ENCODE measurements at places on chromosomes 11 and 22.

- peak; percentile 55 for DNase-seq
These were observed at the start of gene FUT4 for GRCh38 chr11:94543695-94544645. Gene FUT4 (plus strand): TSS chr11:94543921. CDS start chr11:94544134, 213 bp downstream.

- DNase-seq, result no peak
These were observed 3.3 kb downstream of the TMEM121B start for GRCh38 chr22:17117890-17118289.

DNA sequence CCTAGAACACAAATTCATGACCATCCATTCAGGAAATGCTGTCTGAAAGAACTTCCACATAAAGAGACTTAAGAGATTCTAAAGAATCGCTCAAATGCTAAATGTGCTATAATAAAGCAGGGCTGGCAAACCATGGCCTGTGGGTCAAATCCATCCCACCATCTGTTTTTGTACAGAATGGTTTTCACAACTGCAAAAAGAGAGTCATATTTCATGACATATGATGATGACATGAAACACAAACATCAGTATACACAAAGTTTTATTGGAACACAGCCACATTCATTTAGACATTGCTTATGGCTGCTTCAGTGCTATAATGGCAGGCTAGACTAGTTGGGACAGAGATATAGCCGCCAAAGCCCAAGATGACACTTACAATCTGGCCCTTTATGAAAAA is 85.1 kb downstream of the RRAS2 start:
- DNase-seq, result no peak

- peak; percentile 56 for DNase-seq
These were observed at the start of gene CLNS1A for GRCh38 chr11:77637345-77638165. Gene CLNS1A (minus strand): TSS chr11:77637794. CDS start chr11:77637714, 80 bp downstream.

- DNase-seq, result peak; percentile 30
These were observed 5.8 kb downstream of the TSPAN4 start for GRCh38 chr11:848380-848931.

GRCh38 chr11:67114275-67114896 is 4.7 kb upstream of the KDM2A start:
- DNase-seq, result no peak

All from T-helper 22 cell (primary cell).